Left forelimb (tissue), 1 donor: ENCODE measurements at places on chromosomes 2 and 18.

GRCh38 chr2:181076658-181077057, 96.3 kb downstream of the UBE2E3 start:
- DNase-seq = no peak

- no peak for DNase-seq
These were observed 58.4 kb upstream of the GLI2 start for GRCh38 chr2:120677221-120677620.

GRCh38 chr2:231923951-231924888, 2.0 kb downstream of the NPPC start:
- no peak for DNase-seq

DNA sequence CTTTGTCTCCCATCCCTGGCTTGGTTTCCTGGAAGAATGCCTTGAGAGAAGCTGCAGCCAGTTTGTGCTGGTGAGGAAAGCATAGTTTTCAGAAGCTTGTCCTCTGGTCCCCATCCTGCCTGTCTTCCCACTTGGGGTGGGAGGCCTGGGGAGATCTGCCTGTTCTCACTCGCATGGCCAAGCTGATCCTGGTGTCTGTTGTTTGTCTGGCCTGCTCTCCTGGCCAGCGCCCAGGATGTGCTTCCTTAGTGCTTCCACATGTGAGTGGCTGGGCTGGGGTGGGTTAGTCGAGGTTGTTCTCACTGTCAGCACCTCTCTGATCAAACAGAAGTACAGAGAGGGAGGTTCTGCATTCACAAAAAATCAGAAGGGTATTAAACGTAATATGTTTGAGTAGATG, 49.5 kb downstream of the PTPRM start:
- no peak for DNase-seq

- DNase-seq = no peak
These were observed 553 bp downstream of the CNDP2 start for GRCh38 chr18:74496508-74497323.

GRCh38 chr18:25136416-25137196, 215.4 kb downstream of the ZNF521 start:
- DNase-seq = no peak

- no peak for DNase-seq
These were observed 237.5 kb downstream of the CTNNA2 start for GRCh38 chr2:79750321-79750720.

DNA sequence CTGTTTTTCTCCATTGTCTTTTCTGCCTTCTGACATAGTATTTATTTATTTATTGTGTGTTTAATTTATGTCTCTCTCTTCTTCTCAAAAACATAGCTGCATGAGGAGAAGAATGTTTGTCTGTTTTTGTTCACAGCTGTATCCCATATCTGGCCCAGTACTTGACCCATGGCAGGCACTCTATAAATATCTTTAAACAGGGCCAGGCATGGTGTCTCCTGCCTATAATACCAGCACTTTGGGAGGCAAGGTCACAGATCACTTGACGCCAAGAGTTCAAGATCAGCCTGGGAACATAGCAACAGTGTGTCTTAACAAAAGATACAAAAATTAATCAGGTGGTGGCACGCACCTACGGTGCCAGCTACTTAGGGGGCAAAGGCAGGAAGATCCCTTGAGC, 361.3 kb upstream of the KLHL29 start:
- no peak for DNase-seq

GRCh38 chr2:217948351-217948791, 54.4 kb downstream of the TNS1 start:
- DNase-seq = peak; percentile 30

GRCh38 chr18:39406941-39407340, 1841.3 kb upstream of the CELF4 start:
- DNase-seq = no peak

GRCh38 chr18:2337552-2338141, 233.7 kb downstream of the METTL4 start:
- DNase-seq = no peak

- no peak for DNase-seq
These were observed at the start of gene PER2 for GRCh38 chr2:238287737-238288649. Gene PER2, minus strand, starts transcription at chr2:238288610. Its CDS starts 10,674 bp downstream, at chr2:238277936.

GRCh38 chr18:35407871-35408481, 30.8 kb upstream of the ZNF396 start:
- DNase-seq = no peak

GRCh38 chr2:63589148-63589958, 590 bp downstream of the MDH1 start:
- DNase-seq = no peak

DNA sequence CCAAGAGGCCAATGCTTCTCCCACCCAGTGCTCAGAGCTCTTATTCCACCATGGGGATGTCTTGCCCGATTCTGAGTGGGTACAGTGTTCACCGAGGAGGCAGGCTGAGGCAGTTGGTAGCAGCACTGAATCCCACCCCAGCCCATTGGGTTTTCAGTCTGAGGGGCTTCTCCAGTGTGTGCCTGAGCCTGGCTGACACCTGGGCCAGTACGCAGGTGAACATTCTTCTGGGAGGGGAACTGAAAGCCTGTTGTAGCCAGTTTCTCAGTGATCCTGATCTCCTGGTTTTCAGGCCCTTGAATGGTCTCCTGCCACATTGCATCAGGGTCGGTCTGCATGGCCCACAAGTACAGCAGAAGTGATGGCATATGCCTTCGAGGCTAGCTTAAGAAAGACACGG, 98.2 kb downstream of the TMEM17 start:
- DNase-seq = no peak

DNA sequence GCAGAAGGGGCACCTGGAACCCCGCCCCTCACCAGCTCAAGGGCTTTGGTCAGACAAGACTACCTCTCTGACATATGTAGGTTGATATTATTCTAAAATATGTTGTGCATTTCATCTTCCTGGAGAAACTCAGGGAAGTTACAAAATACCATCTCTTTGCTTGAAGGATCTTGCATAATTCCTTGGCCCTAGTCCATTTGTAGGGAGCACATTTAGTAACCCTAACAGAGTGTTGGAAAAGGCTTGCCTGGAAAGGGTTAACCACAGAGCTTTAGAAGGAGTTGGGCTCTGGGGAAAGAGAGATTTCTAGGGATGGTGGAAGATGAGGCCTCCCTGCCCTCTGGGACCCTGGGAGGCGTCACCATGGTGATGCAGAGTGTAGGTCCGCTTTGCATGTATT, 143.0 kb upstream of the SLC1A4 start:
- no peak for DNase-seq

- no peak for DNase-seq
These were observed 127.8 kb upstream of the PPP1CB start for GRCh38 chr2:28623582-28624405.

DNA sequence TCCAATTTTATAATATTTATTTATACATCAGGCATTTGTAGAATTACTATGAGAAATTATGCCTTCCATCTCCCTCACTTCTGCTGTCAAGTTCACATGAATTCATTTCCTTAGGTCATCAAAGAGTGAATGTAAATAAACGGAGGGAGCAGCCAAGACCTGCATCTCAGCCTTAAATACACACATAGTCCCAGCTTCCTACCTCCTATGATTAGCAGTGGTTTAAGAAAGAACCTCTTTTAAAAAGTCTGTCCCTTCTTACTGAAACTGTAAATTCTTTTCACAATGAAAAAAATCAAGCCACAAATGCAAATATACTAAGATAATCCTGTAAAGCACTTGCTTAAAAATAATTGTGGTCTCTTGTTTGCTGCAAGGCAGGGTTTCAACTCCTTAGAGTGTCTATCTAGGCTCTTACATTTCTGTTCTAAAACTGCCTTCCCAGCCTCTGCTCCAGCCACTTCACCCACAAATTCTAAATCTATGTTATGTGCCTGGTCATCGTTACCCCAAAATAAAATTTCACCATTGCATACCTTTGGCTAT, 532.7 kb upstream of the FSHR start:
- DNase-seq = no peak

DNA sequence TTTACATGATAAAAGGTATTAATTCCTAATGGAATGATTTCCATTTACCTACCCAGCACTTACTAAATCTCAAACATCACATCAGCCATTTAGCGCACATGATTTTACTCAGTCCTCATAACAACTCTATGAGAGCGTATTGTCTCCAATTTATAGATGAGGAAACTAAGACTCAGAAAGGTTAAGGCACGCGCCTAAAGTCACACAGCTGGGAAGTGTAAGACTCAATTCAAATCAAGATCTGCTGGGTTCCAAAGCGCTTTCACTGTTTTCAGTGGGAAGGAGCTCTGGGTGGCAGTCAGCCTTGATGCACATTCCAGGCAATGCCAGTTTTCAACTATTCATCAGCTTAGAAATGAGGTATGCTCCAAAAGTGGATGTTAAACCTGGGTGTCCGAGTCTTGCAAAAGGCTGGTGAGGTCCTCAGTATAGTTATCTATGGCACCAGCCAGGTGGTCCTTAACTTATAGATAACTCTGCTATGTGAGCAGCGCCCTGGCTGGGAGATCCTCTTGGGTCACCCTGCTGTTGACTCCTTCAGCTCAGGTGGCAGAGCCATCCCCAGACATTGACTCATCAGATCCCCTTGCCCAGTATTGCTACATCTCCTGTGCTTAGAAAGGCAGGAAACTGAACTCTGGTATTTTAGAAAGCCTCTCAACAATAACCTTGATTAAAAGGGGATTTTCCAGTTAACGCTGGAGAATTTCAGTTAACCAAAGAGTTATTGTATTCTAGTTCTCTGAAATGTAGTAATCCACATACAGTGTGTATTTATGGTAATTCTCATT, 47.1 kb downstream of the SLC4A1AP start:
- no peak for DNase-seq

- no peak for DNase-seq
These were observed 441.7 kb upstream of the HNMT start for GRCh38 chr2:137522620-137523011.

- DNase-seq = no peak
These were observed 74.9 kb upstream of the KLF7 start for GRCh38 chr2:207240649-207241048.

GRCh38 chr2:1835581-1836201, 91.4 kb upstream of the PXDN start:
- no peak for DNase-seq

DNA sequence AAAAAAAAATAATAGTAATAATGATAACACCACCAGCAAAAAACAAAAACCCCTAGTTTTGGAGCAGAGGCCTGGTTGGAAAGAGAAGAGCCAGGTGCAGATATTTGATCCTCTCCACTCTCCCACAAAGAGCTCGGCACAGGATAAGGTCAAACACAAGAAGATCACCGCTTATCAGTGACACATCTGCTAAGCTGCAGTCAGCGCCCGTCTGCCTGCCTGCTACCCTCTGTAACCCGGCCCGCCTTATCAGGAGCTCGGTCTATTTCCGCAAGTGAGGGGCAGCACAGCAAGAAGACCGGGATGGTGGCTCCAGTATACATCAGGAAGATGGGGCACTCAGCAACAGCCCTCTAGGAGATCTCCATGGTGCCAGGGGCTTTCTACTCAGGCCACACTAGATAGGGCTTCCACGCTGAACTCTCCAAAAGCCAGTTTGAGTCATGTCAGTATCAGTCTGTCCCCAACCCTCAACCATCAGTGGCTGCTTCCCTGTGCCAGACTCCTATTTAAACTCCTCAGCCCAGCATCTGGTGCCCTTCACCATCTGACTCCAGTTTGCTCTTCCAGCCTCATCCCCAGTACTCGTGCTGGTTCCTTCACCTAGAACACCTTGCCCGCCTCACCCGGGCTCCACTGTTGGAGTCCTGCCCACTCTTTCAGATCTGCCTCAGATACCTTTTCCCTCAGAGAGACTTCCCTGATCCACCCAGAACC, 67.3 kb upstream of the PPP1CB start:
- no peak for DNase-seq

DNA sequence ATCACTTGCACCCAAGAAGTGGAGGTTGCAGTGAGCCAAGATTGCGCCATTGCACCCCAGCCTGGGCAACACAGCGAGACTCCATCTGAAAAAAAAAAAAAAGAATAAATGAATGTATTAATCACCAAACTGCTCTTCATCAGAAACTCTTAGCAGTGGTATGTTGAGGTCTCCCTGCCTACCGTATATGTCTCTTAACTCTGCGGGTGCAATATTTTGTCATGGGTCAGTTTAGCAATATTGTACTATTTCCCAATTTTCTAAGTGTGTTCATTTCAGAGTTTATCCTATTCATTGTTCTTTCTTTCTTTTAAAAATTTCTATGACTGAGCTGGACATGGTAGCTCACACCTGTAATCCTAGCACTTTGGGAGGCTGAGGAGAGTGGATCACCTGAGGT, 37.9 kb upstream of the MAP4K3 start:
- DNase-seq = no peak

- DNase-seq = no peak
These were observed 39.1 kb downstream of the FN1 start for GRCh38 chr2:215396595-215397313.

DNA sequence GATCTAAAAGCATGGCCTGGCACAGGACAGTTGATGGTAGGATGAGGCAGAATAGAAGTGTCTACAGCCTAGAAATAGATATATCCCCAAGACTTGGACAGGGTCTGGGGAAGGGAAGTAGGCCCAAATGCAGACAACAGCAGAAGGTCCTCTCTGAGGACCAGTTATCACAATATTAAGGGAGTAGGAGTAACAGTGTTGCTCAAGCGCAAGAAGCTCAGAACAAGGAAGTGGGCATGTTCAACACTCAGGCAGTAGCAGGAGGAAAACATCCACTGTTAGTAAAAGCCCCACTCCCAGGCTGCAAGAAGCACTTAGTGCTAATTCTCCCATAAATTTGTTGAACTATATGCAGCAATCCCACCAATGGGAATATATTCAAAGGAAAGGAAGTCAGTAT, 314.7 kb downstream of the METTL4 start:
- DNase-seq = no peak

DNA sequence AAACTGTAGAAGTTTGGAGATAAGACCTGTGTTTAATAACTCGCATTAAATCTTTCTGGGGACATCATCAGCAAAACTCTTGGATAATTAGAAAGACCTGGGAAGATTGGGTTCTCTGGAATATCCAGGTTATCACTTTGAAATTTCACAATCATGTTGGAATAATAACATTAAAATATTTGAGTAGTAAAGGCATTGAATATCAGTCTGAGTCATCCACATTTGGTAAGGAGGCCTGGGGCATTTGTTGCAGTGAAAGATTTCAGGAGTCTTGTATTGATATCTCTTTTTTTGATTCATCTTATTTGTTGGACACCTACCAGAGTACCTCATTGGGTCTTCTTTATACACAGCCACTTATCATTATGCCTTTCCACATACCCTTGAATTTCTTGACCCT, 95.9 kb downstream of the EPB41L5 start:
- no peak for DNase-seq

- DNase-seq = no peak
These were observed 32.5 kb downstream of the CPO start for GRCh38 chr2:206971805-206972204.

GRCh38 chr2:23354554-23354953, 30.4 kb upstream of the KLHL29 start:
- no peak for DNase-seq

- DNase-seq = no peak
These were observed 305.4 kb upstream of the HS6ST1 start for GRCh38 chr2:128623776-128624761.

DNA sequence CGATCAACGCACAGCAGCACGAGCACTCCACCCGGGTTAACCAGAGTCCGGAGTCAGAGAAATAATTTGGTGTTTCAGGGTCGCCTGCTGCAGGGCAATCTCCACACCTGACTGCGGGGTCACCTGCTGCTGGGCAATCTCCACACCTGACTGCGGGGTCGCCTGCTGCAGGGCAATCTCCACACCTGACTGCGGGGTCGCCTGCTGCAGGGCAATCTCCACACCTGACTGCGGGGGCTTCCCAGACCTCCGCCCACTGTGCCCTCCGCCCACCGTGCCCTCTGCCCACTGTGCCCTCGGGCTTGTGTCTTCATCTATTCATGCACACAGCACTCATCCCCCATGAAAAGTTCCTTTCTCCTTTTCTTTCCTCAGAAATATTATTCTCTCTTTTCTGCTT, 500.2 kb upstream of the SALL3 start:
- no peak for DNase-seq
